ENCODE measurements at places on chromosomes 4 and X. TPM values are rescaled to one million over a fixed set of nuclear protein-coding genes. Genes with fewer than 3 reads are reported as not detected.

GRCh38 chr4:3346146-3346545 is 53.3 kb downstream of the RGS12 start:
- no peak for DNase-seq

GRCh38 chr4:47736146-47736545 is 101.7 kb downstream of the CORIN start:
- no peak for DNase-seq

DNA sequence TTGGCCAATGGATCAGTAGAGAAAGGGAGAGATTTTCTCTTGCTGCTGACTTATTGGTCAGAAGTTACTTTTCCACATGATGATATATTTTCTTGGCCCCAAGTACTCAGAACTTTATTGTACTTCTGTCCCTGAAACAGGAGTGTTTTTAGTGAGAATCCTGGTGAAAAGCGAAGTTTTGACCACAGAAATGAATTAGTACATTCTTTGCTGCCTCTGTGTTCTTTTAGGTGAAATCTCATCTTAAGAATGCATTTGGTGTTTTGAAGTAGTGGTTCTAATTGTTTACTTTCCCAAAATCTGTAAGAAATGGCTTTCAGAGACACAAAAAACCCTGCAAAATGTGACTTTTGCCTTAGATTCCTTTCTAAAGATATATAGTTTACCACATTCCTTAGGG is 240.4 kb downstream of the FRMPD4 start:
- no peak for DNase-seq

DNA sequence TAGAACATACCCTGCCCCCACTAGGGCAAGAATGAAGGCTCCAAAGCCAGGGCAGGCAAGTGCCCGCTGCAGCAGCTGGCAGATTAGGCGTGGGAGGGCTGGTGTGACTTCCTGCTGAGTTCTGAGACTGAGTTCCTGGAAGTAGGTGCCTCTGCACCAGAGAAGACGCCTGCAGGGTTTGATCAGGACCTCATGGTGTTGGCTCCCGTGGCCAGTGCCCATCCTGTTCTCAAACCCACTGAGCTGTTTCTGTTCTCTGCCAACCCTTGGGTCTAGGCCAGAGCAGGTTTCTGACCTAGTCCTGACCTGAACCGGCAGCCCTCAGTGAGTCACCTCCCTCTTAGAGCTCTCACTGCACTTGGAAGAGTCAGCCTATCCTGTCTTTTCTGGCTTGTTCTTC is 220.7 kb downstream of the HS6ST2 start:
- no peak for DNase-seq

DNA sequence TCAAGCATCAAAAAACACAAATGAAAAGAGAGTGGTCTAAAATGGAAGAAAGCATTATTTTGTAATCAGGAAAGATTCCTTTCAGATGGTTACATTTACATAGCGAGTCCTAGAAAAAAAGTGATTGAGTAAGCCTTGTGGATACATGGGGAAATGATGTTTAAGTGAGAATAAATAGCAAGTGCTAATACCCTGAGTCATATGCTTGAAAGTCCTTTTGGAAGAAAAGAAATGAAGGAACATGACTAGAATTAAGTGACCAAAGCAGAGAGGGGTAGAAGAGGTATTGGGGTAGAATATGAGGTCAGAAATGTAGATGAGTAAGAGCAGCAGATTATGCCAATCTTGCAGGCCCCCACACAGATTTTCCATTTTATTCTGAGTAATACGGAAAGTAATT is 814.8 kb upstream of the GRID2 start:
- no peak for DNase-seq

The MED12 gene
- total RNA-seq, result 46.7 TPM

- no peak for DNase-seq
Observed at GRCh38 chr4:126582737-126583136, 1050.0 kb upstream of the INTU start.

GRCh38 chrX:15679246-15679645 is 14.6 kb upstream of the CLTRN start:
- DNase-seq, result no peak

The CD38 gene
- total RNA-seq, result 30.4 TPM

GRCh38 chr4:173273941-173274340 is 60.2 kb downstream of the HMGB2 start:
- no peak for DNase-seq

DNA sequence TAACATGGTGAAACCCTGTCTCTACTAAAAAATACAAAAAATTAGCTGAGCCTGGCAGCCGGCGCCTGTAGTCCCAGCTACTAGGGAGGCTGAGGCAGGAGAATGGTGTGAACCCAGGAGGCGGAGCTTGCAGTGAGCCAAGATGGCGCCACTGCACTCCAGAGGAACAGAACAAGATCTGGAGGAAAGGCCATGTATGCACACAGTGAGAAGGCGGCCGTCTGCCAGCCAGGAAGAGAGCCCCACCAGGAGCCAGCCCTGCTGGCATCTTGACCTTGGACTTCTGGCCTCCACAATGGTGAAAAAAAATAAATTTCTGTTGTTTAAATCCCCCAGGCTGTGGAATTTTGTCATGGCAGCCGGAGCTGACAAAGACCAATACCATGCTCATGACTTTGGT is 28.2 kb upstream of the MSX1 start:
- peak; percentile 71 for DNase-seq

- DNase-seq, result no peak
Observed at GRCh38 chr4:144289667-144290428, 149.3 kb upstream of the GYPA start.

The HDX gene
- total RNA-seq, result 5.8 TPM

- DNase-seq, result no peak
Observed at GRCh38 chr4:51943221-51943620, 76.9 kb downstream of the LRRC66 start.

The RAB41 gene
- not detected for total RNA-seq

The CLDN22 gene
- total RNA-seq, result not detected

GRCh38 chr4:158347556-158347955 is 137.3 kb downstream of the TMEM144 start:
- no peak for DNase-seq

The CT45A10 gene
- not detected for total RNA-seq

GRCh38 chrX:36528661-36529060 is 479.5 kb upstream of the FAM47C start:
- DNase-seq, result no peak

The MMRN1 gene
- total RNA-seq, result 16.7 TPM

GRCh38 chr4:140163029-140163810 is 9.2 kb upstream of the MAML3 start:
- DNase-seq, result no peak

The JADE1 gene
- 53.4 TPM for total RNA-seq

The TMPRSS11B gene
- total RNA-seq, result not detected

DNA sequence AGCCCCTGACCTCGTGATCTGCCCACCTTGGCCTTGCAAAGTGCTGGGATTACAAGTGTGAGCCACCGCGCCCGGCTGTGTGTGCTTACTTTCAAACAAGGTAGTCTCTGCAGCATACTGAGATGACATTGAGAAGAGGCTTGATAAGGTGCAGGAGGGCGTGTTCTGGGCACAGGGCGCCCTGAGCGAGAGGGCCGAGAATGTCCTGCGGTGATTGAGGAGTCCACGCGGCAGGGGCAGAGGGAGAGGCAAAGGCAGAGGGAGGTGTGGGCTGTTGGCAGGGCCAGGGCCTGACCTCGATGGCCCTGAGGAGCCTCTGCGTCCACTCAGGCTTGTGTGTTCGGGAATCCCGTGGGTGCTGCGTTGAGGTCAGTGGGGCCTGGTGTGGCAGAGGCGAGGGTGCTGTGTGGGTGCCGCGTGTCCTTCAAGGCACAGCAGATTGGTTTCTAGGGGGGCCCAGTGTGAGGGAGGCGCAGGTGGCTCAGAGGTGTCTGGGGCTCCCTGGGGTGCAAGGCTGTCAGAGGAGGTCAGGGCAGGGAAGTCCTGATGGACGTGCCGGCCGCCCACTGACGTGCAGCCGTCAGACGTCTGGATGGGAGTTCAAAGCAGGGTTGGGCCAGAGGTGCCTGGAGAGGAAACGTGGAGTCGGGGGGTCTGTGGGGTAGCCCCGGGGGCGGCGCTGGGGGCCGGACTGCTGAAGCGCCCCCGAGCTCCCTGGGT is 12.1 kb downstream of the PCGF3 start:
- no peak for DNase-seq

GRCh38 chrX:130714135-130714534 is 188.9 kb downstream of the ENOX2 start:
- DNase-seq, result no peak

DNA sequence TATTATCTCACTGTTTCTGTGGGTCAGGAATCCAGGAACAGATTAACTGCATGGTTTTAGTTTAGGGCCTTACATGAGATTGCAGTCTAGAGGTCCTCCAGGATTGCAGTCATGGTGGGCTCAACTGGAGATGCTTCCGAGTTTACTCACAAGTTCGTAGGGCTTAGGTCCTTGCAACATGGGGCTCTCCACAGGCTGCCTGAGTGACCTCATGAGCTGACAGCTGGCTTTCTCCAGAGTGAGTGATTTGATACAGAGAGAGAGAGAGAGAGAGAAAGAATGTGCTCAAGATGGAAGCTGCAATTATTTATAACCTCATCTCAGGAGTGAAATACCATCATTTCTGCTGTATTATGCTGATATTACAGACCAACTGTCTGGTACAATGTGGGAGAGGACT is 168.9 kb downstream of the GPAT3 start:
- no peak for DNase-seq

DNA sequence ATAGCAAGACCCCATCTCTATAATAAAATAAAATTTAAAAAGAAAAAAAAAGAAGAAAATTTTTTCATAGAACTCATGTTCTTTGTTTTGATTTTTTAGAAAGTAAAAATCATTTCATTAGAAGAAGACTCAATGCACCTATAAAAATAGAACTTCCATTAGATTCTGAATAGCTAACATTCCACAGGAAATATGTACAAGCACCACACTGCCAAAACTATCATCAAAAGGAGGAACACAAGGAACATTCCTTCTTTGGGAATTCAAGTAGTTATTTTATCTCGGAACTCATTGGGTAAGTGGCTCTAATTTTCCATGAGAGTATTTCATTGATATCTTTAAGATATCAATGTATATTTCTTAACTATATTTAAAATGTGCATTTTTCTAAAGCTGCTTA is 157.6 kb downstream of the CAMK2D start:
- DNase-seq, result no peak

The SLC9B1 gene
- 0.87 TPM for total RNA-seq

GRCh38 chr4:3675251-3676115 is 90.7 kb upstream of the ADRA2C start:
- no peak for DNase-seq

DNA sequence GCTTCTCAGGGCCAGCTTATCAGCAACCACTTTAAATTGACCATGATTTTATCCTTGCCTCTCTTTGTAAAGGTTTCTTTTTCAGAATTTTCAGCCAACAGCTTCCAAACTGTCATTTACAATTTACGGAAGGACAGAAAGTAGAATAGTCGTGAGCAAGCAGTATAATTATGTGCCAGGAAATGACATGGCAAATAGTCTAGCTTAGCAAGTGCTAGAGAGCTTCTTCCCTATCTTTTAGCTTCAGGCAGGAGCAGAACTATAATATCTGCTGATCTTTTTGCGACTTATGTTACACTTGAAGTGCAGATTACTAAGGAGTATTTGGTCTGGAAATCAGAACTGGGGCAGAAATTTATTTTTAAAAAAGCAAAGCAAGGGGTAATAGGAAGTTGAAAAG is 123.0 kb upstream of the AP1S2 start:
- DNase-seq, result no peak

The RPA4 gene
- total RNA-seq, result 1.3 TPM

DNA sequence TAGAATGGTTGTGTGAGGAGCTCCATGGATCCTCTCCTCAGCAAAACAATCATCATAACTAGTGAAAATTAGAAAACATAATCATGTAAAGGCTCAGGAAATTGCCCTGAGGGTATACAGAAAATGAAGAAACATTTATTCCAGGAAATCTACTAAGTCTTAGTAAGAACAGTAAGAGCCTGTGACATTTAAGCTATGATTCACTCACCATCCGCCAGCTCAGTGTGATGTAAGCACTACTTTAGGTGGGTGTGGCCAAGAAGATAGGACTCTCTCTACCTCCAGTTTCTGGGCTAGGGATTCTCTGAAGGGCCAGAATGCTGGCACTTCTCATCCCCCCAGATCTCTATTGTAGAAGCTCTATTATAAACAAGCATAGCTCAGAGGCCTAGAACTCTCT is 147.5 kb downstream of the DLG3 start:
- no peak for DNase-seq

Data from mesenteric fat pad (tissue), 1 donor.